T-helper 9 cell (primary cell): ENCODE measurements at places on chromosomes 3 and 15.

- DNase-seq = peak; percentile 76
Observed at GRCh38 chr15:74375303-74375693, 7.9 kb upstream of the CYP11A1 start.

GRCh38 chr3:193795062-193795690, 202.2 kb downstream of the OPA1 start:
- no peak for DNase-seq

- DNase-seq = no peak
Observed at GRCh38 chr15:49712846-49713450, 92.1 kb downstream of the DTWD1 start.

DNA sequence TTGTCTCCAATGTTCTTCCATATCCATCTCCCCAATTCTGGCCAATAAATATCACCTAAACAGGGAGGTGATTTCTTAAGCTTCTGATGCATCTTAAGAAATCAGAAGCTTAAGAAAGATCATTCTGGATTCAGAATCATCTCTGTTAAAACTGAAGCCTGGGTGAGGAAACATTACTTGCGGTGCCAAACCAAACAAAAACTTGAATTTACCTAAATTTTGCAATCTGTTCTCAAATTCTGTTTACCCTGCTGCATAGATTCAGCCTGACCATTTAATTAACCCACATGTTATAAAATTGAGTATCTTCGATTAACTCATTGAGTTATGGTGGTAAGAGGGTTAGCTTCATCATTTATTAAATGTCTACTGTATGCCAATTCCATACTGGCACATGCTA, 204.4 kb upstream of the ZNF385D start:
- DNase-seq = no peak

- DNase-seq = no peak
Observed at GRCh38 chr15:78651930-78652615, 11.1 kb upstream of the CHRNB4 start.

DNA sequence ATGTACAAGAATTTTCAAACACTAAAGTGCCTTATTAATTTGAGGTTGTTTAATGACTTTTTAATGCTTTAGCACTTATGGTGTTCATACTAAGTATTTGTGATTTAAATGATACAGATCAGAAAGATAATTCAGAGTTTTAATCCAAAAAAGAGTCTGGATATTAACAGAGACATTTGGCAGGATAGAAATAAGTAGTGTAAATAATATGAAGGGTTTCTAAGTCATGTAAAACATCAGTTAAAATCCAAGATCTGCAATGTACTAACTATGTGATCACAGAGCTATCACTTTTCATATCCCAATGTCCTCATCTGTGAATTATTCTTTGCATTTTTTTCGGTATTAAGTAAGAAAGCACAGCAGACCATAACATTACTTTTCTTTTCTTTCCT, 62.9 kb downstream of the CD200 start:
- DNase-seq = no peak

- no peak for DNase-seq
Observed at GRCh38 chr3:21751886-21752285, 876 bp upstream of the ZNF385D start.

GRCh38 chr15:49831206-49831965, 210.5 kb downstream of the DTWD1 start:
- no peak for DNase-seq

DNA sequence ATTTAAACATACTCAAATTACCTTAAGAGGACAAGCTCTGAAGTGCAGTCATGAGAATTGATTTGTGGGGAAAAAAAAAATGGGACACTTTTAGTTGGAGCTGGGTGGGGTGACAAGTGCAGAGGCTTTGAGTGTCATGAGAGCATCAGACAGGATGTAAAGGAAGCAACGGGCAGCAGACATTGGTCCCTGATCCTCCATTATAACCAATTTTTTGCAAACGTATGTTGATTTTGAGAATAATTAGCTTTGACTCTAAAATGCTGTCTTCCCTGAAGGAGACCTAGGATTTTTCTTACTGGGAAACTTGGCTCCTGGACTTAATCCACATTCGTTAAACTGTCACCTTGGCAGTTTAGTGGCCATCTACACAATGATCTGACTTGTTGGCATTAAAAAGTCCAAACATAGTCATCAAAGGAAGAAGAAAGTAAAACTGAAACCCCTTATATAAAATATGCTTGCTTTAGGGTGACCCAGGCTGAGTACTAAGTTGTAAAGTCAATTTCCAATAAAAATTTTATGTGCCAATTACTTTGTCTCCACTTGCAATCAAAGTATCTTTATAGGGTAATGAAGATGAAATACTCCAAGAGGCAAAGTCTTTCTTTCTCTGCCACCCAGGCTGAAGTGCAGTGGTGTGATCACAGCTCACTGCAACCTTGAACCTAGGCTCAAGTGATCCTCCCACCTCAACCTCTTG, 45.6 kb downstream of the BCL2L10 start:
- no peak for DNase-seq

- DNase-seq = peak; percentile 55
Observed at GRCh38 chr3:184417619-184418327, 37.9 kb downstream of the CHRD start.

- no peak for DNase-seq
Observed at GRCh38 chr15:38266247-38266986, 13.8 kb downstream of the SPRED1 start.

GRCh38 chr15:39999538-40000200, 39.3 kb downstream of the SRP14 start:
- no peak for DNase-seq

DNA sequence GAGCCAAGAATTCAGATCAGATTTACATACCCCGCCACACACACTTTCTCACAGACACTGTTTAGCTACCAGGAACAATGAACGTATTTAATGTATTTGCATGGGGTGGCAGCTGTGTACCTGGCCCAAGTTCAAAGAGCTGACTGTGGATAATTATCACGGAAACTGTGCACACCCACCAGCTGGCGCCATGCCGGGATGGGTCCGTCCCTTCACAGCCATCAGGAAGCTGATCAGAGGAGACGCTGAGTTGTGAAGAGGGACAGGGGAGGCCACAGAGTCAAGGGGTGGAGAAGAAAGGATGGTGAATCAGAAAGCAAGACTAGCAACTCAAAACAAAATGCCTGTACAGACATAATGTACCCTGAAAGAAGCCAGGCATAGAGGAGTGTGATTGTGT, 13.1 kb upstream of the PLA2G4D start:
- DNase-seq = no peak

DNA sequence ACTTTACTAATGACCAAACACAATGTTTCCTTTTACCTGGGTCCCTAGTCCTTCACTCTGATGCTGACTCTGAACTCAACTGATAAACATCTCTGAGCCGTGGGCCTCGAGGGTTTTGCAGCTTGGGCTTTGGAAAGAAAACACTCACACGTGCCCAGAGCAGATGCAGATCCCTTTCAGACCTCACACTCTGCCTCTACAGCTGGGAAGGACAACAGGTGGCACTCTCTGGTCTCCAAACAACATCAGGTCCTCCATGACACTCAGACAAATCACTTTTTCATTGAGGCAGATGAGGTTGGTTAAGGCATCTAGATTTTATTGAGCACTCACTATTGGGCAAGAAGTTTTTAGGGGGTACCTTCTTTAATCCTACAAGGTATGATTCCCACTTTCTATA, 64.7 kb upstream of the NTRK3 start:
- DNase-seq = no peak

GRCh38 chr3:136042608-136043221, 77.2 kb downstream of the PPP2R3A start:
- DNase-seq = no peak

GRCh38 chr15:57665939-57666338, 40.6 kb upstream of the POLR2M start:
- no peak for DNase-seq

DNA sequence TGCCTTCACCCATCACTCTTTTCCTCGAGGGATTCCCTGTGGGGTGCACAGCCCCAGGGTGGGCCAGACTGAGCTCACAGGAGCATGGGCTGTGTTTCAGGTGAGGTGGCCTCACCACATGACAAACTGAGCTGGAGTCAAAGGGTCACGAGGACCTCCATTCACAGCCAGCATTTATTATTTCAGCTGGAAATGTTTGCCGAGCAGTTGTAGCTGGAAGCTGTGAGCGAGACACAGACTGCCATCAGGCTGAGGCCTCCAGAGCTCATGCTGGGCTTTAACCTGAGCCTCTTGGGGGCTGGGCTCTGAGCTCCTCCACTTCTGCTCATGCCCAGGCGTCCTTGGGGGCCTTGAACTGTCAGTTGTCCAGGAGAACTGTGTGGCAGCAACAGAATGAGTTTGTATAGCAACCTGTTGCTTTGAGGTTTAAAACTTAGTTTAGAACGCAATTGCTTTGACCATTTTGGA, 57.5 kb downstream of the FLNB start:
- no peak for DNase-seq

GRCh38 chr15:68317281-68318007, 39.9 kb downstream of the FEM1B start:
- no peak for DNase-seq

- DNase-seq = no peak
Observed at GRCh38 chr3:175192536-175192935, 333.4 kb downstream of the NAALADL2 start.

- DNase-seq = no peak
Observed at GRCh38 chr3:196202516-196202970, 8.7 kb downstream of the ZDHHC19 start.

DNA sequence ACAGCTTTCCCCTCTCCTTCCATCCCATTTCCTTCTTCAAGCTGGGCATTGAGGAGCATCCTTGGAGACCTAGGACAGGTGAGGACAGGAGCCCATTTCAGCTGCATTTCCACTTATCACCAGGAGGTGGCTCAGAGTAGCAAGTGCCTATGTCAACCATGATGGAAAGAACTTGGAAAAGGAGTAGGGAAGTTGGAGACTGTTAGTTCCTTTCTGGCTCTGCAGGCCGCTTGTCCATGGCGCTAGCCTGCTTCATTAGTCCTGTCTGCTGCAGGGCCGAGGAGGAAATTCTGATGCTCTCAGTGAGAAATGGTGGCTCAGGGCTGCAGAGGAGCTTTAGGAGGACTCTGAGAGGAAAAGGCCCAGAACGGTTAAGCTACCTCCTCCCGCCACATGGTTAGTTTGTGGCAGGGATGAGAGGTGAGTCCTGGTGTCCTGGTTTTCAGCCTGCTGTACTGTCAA, 7.0 kb upstream of the CD276 start:
- peak; percentile 48 for DNase-seq
